Chondrocyte (in vitro differentiated cells): ENCODE measurements at places on chromosomes 1 and 21. TPM values are rescaled to one million over a fixed set of nuclear protein-coding genes. Genes with fewer than 3 reads are reported as not detected.

DNA sequence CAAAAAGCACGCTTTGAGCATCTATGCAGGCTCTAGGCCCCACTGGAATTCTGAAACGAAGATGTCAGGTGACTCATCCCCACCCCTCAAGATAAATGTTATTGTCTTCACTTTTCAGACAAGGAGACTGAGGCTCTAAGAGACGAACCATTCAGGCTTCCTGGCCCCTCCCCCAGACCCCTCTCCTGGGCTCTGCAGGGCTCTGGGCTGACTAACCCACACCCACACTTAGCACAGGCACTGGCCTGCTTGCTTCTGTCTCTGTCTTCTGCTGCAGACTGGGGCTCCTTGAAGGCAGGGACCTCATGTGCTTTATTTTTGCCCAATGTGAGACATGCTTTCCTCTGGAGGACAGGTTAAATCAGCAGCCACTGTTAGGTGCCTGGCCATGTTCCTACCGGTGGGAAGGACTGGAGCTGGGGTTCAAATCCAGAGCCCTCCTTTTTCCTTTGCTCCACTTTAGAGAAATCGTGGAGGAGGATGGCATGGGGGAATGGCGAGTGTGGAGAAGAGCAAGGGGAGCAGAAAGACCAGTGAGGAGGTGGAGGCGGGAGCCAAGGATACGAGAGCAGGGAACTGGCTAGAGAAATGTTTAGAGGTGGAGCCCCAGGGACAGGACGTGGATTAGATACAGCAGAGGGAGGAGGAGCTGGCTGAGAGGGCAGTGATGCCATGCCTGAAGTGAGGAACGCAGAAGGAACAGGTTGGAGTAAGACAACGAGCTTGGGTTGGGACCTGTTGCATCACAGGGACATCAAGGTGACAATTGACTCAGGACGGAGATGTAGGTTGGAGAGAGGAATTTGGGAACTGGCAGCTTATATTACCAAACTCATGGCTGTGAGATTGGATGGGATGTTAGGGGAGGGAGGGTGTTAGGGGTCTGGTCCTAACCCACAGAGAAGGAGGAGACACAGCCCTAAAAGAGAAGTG, 1.7 kb downstream of the TMEM125 start:
- no peak overlapping the region for H3K27ac ChIP-seq
- H3K27me3 ChIP-seq, result peaks cover 2% of the 10 kb centered on the region
- no peaks in the 10 kb centered on the region for H3K36me3 ChIP-seq
- peaks cover 21% of the 10 kb centered on the region for H3K4me1 ChIP-seq
- DNase-seq, result peak; percentile 28

- no peak for DNase-seq
- H3K4me1 ChIP-seq, result peaks cover 6% of the 10 kb centered on the region
- no peak overlapping the region for H3K4me3 ChIP-seq
- H3K27me3 ChIP-seq, result no peaks in the 10 kb centered on the region
- no peak overlapping the region for H3K27ac ChIP-seq
Measured at GRCh38 chr1:198328458-198329032, 171.7 kb downstream of the NEK7 start.

DNA sequence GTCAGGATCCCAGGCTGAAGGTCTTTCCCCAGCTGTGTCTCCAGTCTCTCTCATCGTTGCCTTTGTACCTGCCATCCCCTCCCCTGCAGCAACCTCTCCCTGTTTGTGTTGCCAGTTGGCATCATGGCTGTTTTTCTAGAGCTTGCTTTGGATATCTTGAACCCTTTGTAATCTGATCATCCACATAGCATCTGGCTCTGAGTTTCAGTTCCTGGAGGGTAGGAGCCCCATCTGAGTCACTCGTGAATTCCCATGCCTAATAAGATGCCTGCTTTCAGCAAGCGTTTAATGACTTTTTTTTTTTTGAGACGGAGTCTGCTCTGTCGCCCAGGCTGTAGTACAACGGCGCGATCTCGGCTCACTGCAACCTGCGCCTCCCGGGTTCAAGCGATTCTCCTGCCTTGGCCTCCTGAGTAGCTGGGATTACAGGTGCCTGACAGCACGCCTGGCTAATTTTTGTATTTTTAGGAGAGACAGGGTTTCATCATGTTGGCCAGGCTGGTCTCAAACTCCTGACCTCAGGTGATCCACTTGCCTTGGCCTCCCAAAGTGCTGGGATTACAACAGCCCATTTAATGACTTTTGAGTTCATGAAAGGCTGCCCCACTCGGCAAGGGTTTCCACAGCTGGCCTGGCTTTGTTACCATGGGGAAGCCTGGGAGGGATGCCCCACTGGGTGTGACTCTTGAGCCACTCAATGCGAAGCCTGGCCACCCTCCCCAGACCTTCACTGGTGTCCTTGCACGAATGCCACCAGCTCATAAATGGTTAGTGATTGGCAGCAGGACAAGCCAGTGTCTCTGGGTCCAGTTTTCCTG, 11.9 kb downstream of the ALPL start:
- H3K36me3 ChIP-seq, result no peaks in the 10 kb centered on the region
- no peak for DNase-seq
- H3K4me1 ChIP-seq, result peaks cover 5% of the 10 kb centered on the region
- H3K4me3 ChIP-seq, result no peak overlapping the region
- H3K27ac ChIP-seq, result peak overlapping the region; percentile 20

DNA sequence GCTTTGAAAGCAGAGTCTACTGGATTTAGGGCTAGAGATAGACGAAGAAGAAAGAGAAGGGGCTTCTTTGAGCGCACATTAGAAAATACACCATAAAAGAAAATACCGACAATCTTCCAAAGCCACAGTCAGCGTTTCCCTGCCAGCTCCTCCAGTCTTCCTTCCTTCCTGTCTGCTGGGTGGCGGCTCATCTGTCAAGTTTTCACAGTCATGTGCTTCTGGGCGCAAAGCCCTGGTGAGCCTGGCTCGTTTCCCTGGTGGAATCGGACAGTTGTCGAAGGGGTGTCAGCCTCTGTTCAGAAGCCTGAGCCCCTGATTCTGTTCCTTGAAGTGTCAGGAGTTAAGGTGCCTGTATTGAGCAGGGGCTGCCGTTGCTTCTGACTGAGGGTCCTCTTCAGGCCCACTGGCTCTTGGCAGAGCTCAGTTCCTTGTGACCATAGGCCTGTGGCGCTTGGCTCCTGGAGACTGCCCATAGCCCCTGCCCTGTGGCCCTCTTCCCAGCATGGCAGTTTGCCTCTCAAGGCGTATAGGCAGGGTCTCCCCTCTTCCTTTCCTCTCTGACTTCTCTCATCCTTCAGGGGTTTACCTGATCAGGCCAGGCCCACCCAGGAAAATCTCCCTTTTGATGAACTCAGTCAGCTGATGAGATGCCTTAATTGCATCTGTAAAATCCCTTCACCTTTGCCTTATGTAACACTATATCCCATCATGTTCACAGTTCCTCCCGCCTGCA, 58.6 kb downstream of the ADARB1 start:
- DNase-seq, result no peak
- peak overlapping the region; percentile 81 for H3K27ac ChIP-seq
- no peak overlapping the region for H3K4me3 ChIP-seq
- peaks cover 89% of the 10 kb centered on the region for H3K4me1 ChIP-seq
- H3K27me3 ChIP-seq, result no peaks in the 10 kb centered on the region

DNA sequence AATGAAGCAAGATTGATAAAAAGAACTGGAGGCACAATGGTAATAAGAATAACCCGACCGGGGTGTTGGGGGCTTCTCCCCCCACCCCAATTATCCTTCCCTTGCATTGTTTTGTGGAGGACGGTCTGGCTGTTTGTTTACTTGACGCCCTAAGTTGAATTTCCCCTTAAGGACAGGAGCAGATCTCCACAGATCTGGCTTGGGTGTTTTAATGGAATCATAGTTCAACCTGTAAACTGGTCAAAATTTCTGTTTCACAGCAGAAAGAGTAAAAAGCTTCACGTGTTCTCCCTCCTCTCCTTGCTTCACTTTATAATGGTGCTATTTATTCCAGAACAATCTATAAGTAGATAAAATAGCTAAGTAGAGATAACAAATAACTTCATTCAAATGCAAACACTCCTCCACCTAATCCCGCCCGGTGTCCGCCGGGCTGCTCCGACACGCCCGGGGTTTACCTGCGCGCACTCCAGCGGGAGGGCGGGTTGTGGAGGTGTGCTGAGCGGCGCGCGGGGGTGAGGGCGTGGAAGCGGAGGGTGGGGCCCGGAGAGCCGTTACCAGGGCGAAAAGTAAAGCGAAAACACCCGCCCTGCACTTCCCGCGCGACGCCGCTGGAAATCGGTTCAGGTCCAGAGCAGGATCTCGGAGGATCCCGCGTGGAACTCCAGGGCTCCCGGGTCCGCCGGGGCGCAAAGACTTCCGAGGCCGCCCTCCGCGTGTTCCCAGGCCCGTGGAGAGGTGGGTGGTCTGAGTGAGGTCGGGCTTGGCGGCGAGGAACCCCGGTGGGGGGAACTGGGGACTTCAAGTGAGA, 2.0 kb upstream of the ATF3 start:
- H3K27ac ChIP-seq, result peak overlapping the region; percentile 71
- H3K4me1 ChIP-seq, result peaks cover 48% of the 10 kb centered on the region
- peaks cover 2% of the 10 kb centered on the region for H3K36me3 ChIP-seq
- H3K4me3 ChIP-seq, result peak overlapping the region; percentile 90
- DNase-seq, result no peak
- H3K27me3 ChIP-seq, result peaks cover 29% of the 10 kb centered on the region

DNA sequence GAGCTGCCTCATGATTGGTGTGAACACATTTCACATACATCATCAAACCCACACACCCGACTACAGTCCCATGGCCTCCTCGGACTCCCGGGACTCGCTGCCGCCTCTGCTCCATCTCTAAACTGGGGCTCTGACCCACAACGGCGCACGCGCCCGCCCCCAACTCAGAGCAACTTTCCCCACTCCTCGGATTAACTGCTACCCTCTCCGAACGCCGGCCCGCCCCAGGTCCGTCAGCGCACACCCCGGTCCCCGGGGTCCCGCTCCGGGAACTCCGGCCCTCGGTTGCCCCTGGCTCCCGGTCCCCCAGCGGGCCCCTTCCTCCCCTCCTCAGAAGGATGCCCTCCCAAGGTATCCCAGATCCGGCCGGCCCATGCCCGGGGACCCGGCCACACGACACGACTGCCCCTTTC, 740 bp downstream of the DSTYK start:
- no peak for DNase-seq
- no peaks in the 10 kb centered on the region for H3K36me3 ChIP-seq
- H3K4me1 ChIP-seq, result peaks cover 14% of the 10 kb centered on the region
- H3K27ac ChIP-seq, result peak overlapping the region; percentile 95
- peak overlapping the region; percentile 95 for H3K4me3 ChIP-seq

DNA sequence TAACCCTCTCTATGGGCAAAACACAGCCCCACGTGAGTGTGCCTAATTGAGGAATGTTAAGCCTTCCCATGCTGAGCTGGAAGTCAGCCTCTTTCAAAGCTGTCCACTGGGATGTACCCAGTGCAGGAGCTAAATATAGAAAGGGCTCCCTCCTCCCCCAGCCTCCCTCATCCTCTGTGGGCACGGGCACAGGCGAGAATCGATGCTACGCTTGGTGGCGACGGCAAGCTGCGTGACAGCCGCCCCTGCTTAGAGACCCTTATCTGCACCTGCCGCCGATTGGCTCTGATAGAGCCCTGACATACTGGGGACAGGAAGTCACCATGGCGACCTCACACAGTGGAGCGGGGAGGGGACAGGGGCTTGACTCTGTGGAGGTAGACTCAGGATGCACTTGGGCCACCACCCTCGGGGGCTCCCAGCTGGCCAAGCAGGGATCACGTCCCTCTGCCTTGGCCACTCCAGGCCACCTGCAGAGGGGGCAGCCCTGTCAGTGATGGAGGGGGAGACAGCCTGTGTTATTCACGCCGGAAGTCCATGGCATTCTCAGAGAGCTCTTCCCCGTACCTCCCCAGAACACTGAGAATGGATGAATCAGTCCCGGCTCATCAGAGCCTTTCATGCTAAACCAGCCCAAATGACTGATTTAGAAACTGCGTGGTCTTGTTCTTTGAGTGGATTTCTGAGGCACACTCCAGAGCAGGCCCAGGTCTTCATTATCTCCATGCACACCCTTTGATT, 84.8 kb downstream of the KCND3 start:
- peaks cover 28% of the 10 kb centered on the region for H3K27me3 ChIP-seq
- DNase-seq, result no peak
- H3K4me3 ChIP-seq, result peak overlapping the region; percentile 19
- peaks cover 11% of the 10 kb centered on the region for H3K4me1 ChIP-seq

Gene GUCA2B
- total RNA-seq, result not detected in 3 replicates
